ENCODE measurements at places on chromosomes 6 and 20.

DNA sequence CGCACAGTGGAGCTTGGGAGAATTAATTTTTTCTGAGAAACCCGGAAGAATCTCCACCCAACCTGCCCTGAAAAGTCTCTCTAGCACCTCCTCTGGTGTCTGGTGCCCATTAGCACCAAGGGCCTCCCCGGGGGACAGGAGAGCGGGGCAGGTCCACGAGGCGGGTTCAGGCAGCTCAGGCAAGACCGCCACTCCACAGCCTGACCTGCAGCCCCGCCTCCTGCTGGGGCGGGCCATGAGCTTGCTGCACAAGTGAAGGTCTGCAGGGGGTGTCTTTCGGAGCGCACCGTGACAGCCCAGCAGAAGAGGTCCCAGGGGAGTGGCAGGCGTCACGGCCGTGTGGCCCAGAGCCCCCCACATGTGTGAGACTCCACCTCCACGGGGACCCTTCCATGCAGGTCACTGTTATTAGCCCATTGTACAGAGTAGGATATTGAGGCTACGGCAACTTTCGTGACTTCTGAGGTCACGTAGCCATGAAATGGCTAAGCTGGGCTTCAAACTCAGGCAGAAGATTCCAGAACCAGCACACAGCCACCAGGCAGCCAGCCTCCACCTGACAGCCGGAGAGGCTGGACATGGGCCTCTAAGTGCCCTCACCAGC lies 63.9 kb upstream of the SLCO4A1 start:
- DNase-seq = peak; percentile 30

DNA sequence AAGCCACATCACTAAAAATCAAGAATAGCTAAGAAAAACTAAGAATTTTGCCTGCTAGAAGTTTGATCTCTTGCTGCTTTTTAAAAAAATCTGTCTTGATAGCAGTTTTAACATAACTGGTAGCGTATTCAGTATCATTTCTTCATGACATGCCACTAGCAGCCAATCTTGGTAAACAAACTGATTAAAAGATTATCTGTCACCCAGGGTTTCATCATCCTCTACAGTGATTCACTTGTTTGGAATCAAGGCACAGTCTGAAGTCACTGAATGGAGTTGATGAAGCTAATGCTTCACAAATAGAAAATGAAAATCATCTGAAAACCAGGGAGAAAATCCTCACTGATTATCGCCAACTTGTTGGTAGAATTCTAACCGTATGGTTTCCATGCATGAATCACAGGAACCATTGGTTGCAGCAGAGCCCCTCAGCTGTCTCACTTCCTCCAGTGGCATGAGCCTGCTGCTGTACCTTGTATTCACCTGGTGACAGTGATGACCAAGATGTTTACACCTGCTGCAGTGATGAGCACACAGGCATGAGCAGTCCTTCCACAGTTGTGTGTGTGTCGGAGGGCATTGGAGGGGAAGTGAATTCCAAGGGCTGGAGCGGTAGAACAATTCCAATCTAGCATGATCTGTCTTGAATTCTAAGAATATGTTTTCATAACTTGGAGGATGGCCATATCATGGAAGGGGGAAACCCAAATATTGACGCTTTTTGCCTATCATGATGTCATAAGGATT lies 275.0 kb downstream of the KHDC1L start:
- no peak for DNase-seq

GRCh38 chr20:53751620-53752318 lies 158.1 kb upstream of the ZNF217 start:
- DNase-seq = no peak

DNA sequence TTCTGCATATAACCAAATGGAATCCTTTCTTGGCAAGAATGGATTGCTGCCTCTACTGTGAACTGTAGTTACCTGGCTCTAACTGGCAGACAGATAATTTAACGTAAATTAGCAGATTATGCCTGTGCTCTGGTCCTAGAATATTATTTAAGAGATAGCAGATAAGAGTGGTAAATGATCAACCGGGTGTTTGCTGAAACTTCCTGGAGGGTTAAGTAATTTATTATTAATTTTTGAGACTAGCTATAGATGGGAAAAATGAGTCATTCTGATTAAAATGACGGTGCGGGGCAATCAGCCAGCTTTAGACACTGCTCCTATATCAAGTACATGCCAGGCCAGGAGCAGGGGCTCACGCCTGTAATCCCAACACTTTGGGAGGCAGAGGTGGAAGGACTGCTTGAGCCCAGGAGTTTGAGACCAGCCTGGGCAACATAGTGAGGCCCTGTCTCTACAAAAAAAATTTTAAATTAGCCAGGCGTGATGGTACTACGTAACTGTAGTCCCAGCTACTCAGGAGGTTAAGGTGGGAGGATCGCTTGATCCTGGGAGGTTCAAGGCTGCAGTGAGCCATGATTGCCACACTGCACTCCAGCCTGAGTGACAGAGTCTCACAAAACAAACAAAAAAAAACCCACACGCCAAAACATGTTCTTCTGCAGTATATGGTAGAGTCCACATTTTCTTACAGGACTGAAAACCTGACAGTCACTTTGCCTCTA lies 22.6 kb downstream of the B4GALT5 start:
- no peak for DNase-seq

DNA sequence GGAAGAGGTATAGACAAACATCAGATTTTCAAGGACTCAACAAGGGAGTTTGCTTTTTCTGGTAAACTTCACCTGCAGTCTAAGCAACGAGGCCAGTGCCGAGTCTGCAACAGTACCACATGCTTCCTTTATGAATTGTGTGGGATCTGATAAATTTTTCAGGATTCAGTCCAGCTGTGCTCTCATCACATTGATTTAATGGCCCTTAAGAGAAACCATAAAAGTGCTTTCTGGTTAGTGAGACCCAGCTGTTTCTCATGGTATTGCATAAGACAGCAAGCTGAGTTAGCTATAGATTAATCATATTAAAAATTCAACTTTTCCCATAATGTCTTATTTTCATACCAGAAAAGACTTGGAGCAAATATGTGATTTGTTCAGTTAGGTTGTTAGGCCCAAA lies 291.4 kb downstream of the CENPW start:
- no peak for DNase-seq

- no peak for DNase-seq
These were observed 1.1 kb upstream of the PHACTR1 start for GRCh38 chr6:12715437-12715836.

GRCh38 chr6:41584668-41585205 lies 38.6 kb downstream of the FOXP4 start:
- DNase-seq = no peak

- DNase-seq = no peak
These were observed 4.2 kb upstream of the ZC2HC1B start for GRCh38 chr6:143859891-143860660.

DNA sequence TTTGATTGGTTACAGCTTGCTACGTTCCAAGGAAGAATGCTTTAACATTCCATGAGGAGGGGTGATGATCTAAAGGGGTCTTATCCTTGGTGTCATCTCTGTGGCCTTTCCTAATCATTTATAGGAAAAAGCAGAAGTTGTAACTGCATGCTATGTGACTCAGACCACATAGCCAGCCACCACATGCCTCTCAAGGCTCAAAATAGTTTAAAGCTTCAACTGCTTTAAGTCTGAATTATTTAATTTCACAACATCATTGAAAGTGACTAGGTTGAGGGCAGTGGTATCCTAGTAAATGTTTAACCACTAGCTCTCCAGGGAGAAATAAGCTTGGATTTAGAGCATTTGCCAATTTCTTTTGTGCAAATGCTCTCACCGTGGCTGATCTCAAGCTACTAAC lies 29.7 kb downstream of the MC3R start:
- no peak for DNase-seq

- DNase-seq = peak; percentile 6
These were observed 32.0 kb upstream of the RNF8 start for GRCh38 chr6:37321516-37322415.

- no peak for DNase-seq
These were observed 193.3 kb upstream of the CCN2 start for GRCh38 chr6:132144456-132144855.

- no peak for DNase-seq
These were observed 171.7 kb upstream of the LAMP5 start for GRCh38 chr20:9342651-9343050.

DNA sequence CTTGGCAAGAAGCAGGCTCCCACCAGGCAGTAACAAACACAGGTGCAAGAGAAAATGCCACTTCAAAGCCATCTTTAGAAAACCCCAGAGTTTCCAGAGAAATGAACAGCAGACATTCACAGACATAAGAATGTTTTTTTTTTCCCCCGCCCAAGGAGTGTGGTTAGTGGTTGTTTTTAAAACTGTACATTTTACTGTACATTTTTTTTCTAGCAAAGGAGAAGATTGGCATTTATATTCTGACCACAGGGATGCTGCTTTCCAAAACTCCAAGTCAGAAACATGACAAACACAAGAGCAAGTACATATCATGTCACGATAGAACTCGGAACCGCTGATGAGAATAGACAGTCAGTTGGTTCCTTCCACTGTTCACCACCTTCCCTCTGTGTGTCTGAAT lies 197.9 kb downstream of the LRFN2 start:
- DNase-seq = no peak

DNA sequence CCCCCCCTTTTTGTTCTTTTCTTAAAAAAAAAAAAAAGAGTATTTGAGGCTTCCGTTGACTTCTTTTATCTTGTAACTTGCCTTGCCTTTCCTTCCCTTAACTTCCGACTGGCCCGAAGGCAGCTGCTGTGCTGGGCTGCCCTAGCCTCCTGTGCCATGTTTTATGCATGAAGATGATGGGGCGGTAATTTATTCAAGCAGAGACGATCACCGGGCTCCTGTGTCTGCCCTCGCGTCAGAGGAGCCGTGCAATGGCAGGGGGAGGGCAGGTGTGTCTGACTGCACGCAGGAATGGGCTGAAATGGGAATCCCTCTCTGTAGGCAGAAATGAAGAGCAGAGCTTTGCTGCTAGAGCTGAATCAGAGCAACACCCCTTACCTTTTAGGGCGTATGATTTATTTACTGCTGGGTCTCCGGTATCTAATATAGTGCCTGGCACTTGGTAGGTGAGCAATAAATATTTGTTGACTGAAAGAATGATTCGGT lies 106.3 kb upstream of the RIPOR2 start:
- no peak for DNase-seq

DNA sequence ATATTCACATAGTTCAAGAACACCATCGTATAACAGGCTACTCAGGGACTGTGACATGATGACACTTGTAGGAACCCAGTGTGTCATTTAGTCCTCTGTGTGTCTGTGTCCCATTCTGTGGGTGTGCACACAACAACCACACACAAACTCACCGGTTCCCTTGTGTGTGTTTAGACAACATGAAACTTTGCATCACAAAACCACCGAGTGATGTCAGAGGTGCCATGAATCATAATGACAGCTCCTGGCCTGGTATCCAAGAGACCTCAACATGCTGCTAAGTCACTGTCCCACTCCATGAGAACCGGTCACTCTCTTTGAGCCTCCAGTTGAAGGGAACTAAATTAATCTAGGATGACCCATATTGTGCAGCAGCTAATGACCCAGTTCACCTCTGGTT lies 421.3 kb downstream of the PREX1 start:
- DNase-seq = no peak

GRCh38 chr20:939606-940005 lies 23.5 kb upstream of the ANGPT4 start:
- no peak for DNase-seq

DNA sequence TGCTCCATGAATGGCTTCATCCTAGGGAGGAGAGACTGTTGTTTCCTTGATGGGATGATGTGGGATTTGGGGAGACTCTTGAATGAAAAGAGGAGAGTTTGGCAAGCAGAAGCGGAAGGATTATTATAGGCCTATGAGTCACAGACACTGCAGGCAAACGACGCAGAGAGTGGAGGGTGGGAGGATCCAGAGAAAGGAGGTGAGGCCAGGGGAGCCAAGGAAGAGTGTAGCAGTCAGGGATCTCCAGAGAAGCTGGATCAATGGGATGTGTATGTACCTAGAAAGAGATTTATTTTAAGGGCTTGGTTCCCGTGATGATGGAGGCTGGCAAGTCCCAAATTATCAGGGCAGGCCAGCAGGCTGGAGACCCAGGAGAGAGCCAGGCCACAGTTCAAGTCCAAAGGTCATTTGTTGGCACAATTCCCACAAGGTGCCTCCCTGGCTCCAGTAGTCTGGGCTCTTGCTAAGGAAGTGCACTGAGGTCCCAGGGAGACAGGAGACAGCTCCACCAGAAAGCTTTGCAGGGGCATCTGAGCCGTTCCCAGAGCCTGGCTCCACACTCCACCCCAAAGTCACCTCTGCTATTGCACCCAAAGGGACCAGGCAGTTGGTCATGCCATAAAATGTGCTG lies 76.0 kb downstream of the ADTRP start:
- DNase-seq = no peak

DNA sequence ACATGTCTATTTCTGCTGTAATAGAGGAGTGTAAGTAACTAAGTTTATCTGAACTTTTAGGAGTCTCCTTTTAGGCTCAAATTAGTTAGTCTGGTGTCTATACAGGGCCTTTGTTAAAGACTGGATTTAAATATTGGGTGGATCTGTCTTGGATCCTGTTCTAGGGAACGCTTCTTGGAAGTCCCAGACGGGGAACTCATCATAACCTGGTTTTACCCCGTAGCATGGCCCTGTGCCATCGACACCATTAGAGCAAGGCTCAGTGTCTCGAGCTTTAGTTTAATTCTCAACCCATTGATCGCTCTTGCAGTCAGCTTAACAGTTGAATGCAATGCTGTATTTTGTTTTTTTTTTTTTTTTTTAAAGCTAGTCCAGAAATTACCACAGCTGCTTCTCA lies 89.9 kb downstream of the CARMIL1 start:
- no peak for DNase-seq

DNA sequence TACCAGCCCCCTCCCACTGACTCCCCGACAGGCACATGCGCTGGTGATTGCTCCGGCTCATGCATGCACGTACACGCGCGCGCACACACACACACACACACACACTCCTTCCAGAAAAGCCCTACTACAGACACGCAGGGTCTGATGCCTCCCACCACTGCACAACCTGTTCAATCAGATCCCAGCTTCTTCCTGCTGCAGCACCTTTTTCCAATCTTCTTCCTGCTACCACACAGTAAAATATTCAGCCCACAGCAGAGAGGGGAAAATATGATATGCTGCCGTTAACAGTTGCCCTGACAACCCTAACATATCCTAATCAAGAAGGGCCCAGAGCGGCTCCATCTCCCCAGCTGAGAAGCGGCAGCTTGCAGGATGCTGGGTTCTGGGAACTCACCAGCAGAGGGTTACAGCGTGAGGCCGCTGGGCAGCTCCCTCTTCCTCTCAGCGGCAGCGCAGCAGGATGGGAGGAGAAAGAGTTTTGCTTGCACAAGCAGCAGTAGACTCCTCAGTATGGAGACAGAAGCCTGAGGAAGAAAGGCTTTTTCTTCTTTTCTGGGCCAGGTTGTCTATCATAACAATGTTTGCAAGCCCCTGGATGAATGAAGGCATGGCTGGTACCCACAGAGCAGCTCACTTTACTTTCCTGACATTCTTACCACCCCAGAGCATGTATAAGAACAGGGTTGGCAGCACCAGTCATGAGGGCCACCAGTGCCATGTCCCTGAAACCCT lies 23.9 kb downstream of the MAP7 start:
- peak; percentile 56 for DNase-seq

DNA sequence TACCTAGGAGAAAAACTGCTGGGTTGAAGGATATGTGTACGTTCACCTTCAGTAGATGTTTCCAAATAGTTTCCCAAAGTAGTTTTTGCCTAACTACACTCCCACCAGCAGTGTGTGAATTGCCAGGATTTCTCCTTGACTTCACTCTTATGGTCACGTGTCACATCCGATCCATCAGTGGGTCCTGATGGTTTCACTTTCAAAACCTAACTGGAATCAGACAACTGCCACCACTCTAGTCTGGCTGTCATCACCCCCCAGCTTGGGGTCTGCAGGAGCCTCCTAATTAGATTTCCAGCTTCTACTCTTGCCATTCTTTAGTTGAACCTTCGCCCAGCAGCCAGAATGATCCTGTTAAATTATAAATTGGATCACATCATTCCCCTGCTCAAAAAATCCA lies 8.5 kb upstream of the SLC12A5 start:
- no peak for DNase-seq

Data from NCI-H524 (cell line).